Effector CD4-positive, alpha-beta T cell (primary cell): ENCODE measurements at places on chromosomes 7 and 10.

- DNase-seq = no peak
Measured at GRCh38 chr7:115368998-115369397, 447.1 kb downstream of the MDFIC start.

- no peak for DNase-seq
Measured at GRCh38 chr10:29798921-29799690, 164.3 kb upstream of the SVIL start.

DNA sequence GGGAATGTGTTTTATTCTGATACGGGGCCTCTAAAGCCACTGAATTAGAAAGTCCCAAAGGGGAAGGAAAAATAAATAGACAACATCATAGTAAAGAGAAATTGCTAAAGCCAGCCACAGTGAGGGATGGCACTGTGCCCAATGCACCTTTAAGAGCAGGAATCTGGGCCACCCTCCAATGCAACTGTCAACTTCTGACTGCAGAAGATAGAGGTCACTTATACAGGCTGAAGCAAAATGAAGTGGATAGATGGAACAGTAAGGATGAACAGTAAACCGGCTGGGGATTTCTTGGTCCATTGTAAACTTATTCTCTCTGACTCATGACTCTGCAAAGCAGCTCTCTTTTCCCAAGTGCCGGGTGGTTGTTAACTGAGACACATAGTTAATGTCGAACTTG lies 54.0 kb upstream of the KCNIP2 start:
- no peak for DNase-seq

DNA sequence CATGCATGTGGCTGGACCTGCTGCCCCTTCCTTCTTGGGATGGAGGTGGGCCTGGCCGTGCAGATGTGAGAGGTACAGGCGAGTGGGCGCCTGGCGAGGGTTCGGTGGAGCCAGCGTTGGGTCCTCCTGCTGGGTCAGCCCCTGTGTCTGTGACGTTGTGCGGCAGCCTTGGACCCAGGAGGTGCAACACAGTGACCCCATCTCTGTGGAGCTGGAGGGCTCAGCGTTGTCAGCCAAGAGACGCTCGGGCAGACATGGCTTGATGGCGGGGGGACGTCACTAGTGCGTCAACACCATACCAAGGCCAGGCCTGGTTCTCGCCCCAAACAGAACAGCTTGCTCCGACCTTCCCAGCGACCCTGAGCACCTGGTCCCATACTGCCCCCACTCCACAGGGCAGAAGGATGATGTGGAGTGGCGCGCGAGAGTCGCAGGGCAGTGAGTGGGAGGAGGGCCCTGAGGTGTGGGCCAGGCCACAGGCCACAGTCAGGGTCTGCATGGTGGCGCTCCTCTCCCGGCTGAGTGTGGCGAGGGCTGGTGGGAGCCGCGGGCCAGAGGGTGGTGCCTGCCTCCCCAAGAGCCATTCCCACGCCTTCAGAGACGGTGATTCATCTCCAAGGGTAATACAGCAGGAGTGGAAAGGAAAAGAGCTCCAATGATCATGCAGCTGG lies 184.4 kb downstream of the DNAJB6 start:
- DNase-seq = no peak

- no peak for DNase-seq
Measured at GRCh38 chr10:21314111-21314626, 211.3 kb downstream of the SKIDA1 start.

DNA sequence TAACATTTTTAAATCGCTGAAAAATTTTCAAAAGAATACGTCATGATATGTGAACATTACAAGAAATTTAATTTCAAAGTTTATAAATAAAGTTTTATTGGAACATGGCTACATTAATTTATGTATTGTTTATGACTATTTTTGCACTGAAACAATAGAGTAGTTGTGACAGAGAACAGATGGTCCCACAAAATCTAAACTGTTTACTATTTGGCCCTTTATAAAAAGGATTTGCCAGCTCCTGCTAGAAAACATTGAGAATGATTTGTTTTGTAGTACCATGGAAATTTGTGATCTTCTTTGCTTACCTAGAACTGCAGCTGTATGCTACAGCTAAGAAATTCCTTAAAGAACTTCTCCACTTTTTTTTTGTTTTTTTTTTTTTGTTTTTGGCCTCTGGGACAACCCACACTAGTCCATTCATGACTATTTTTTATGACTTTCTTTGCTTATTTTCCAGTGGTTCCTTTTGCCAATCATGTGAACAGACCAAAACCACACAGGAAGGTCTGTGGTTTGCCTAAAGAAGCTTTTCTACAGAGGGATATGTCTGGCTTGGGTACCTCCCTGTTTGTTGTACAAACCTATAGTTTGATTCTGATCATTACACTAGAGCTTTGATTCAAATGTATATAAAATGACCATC lies 55.7 kb downstream of the ST7 start:
- DNase-seq = no peak

- no peak for DNase-seq
Measured at GRCh38 chr10:30818854-30819253, 189.3 kb upstream of the LYZL2 start.

DNA sequence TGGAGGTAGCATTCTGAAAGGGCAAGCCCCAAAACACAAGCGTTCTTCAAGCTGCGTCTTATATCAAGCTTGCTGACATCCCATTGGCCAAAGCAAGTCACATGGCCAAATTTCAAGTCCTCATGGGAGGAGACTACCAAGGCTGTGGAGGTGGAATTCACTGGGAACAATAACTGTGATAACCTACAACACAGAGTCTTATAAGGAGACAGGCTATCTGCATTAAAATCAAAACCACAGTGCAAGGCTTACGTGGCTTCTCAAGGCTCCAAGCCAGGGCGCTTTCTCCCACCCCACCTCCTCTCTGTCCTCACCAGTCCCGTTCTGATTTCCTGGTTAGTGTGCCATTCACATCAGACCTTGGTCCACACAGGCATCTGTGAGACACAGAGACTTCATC lies 39.4 kb downstream of the ADRB1 start:
- DNase-seq = no peak

DNA sequence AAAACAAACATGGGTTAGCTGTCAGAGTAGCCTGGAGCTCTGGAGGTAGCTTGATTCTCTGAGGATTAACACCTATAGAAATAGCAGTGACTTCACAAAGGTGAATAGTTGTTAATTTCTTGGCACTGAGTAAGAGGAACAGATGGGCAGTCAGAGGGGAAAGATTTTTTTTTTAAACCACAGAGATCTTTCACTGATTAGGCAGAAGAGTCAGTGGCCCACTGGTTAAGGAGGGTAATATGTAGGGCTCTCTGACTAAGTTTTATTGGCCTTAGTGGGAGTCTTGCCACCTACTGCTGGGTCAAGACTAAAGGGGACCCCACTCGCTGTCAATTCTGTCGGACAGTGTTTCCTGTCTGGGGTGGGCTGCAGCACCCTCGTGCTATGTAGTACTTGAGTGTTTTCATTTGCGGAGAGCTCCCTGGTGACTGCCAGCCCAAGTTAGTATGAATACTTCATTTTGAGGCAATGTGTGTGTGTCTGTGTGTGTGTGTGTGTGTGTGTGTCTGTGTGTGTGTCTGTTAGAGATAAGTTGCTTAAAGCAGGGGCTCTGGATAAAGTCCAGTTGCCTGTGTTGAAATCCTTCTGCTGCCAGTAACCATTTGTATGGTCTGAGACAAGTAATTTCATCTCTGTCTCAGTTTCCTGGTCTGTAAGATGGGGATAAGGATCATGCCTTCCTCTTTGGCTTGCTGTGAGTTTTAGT lies 145.2 kb downstream of the ARID5B start:
- DNase-seq = no peak

GRCh38 chr10:120039826-120040225 lies 147.3 kb downstream of the SEC23IP start:
- DNase-seq = no peak

DNA sequence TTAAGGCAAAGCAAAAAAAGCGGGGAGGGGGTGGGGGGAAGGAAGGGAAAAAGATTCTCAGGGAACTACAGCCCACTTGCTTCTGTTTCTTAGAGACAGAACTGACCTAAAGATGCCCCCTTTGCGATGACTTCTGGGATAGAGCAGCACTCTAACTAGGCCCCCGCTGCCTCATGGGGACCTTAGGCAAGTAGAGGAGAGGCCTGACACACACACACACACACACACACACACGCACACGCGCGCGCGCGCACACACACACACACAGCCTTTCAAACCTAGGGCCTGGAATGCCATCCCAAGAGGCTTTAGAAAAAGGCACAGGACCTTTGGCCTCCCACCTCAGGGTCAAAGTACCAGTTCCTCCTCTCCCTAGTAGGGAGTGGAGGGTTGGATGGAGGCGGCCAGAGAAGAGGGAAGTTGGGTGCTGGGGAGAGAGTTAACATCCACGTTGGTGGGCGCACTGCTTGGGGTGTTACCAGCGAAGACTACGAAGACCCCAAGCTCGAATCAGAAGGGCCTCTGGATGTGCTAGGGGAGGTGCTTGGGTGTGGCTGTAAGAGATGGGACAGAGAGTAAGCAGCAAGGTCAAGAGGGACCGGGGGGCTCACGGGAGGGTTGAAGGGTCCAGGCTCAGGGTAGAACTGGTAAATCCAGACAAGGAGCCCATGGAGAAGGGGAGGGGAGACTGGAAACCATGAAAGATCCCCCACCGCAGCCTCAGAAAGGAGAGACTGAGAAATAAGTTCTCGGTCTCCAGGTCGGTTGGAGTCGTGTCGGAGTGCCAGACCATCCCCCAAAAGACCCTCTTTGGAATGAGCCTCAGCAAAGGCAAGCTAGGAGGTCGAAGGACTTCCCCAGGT lies 1.2 kb upstream of the COL1A2 start:
- no peak for DNase-seq

DNA sequence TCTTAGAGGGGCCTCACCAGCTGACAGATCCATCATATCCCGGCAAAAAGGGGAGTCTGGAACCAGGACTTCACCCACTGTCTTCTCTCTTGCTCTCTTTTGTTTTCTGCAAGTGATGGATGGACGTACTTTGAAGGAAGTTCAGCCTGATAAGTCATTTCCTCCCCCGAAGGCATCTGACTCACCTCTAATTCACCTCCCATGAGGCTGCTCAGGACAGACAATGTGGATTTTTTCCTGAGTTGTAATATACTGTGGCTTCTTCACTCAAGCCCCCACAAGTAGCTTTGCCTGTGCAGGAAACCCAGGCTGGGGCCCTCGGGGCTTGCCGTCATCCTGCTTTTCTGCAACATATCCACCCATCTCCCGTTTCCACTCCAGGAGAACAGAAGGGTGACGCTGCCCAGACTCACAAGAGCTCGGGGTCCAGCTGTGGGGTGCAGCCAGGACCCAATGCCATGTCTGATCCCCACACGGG lies 70.4 kb downstream of the ASB13 start:
- no peak for DNase-seq
